ENCODE measurements at places on chromosomes 16 and 17. TPM values are rescaled to one million over a fixed set of nuclear protein-coding genes. Genes with fewer than 3 reads are reported as not detected.

Gene TPSAB1
- total RNA-seq, result not detected

Gene TNS4
- not detected for total RNA-seq

Gene PTGES3L
- total RNA-seq, result 1.3 TPM

DNA sequence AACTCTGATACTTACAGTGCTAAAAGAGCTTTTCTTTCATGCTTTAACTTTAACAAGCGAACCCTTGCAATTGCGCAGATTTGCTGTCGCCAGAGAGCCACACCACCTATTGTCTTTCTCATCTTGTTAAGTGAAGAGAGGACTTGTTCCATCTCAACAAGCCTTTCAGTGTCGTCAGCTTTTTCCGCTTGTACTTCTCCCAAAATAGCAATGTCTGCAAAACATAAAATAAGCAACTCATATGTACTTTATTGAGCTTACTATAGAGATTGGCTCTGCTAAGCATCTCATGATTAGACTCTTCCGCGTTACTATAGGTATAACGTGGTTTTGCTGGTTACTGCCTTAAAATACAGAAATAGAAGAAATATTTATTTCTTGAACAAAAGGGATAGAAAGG is 51.9 kb downstream of the ABCA8 start:
- no peak for DNase-seq

- DNase-seq, result peak; percentile 77
Measured at GRCh38 chr17:14926526-14927122, 338.5 kb downstream of the PMP22 start.

- DNase-seq, result no peak
Measured at GRCh38 chr17:58308985-58309917, 19.3 kb downstream of the TSPOAP1 start.

DNA sequence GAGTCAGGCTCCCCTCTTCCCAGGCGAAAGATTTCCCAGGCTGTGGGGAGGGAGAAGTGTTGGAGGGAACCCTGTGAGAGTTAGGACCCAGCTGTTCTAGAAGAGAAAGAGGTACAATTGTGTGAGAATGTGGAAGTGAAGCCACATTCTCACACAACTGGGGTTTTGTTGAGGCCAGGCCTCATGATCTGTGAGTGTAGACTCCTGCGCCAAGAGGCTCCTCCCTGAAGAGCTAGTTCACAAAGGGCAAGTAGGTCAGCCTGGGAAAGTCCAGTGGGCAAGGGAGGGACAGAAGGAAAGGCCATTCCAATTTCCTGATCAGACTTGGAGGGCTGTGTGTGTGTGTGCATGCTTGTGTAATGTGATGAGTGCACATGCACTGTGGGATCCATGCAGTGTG is 15.2 kb downstream of the CD300LF start:
- DNase-seq, result no peak

Measured in fibroblast of villous mesenchyme (primary cell).